ENCODE measurements at places on chromosomes 7 and 10. TPM values are rescaled to one million over a fixed set of nuclear protein-coding genes. Genes with fewer than 3 reads are reported as not detected.
A peak's percentile ranks its signal among the peaks of the same experiment; 100 is the strongest.

The OIT3 gene
- total RNA-seq, result 0.09 TPM

The CNPY1 gene
- not detected for total RNA-seq

The EZH2 gene
- total RNA-seq, result 13.8 TPM

DNA sequence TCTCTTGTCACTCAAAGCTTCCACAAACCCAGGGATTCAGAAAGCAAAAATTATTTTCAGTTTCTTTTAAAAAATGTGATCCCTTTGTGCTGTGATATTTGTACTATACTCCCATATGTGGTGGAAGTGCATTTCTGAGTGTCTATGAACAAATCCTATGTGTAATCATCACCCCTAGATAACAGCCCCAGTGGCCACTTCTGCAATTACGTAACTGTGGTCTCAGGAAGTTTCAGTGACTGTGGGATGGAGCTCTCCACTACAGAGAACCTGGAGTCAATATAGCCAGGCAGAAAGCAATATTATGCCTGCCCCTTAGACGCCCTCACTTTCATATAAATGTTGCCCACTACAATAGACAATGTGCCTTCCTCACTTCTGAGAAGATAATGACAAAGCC is 1101.7 kb upstream of the GHITM start:
- no peak overlapping the region for H3K4me3 ChIP-seq
- H3K36me3 ChIP-seq, result no peaks in the 10 kb centered on the region
- no peak overlapping the region for H3K27ac ChIP-seq
- H3K4me1 ChIP-seq, result no peaks in the 10 kb centered on the region

GRCh38 chr7:98488167-98488566 is 87.3 kb upstream of the BAIAP2L1 start:
- no peaks in the 10 kb centered on the region for H3K36me3 ChIP-seq
- no peaks in the 10 kb centered on the region for H3K4me1 ChIP-seq
- no peaks in the 10 kb centered on the region for H3K27me3 ChIP-seq
- no peak overlapping the region for H3K4me3 ChIP-seq
- no peak for DNase-seq
- no peak overlapping the region for H3K27ac ChIP-seq

GRCh38 chr10:117004227-117005025 is 561 bp downstream of the SHTN1 start:
- peak; percentile 28 for DNase-seq
- no peaks in the 10 kb centered on the region for H3K36me3 ChIP-seq
- peak overlapping the region; percentile 56 for H3K27ac ChIP-seq
- H3K4me3 ChIP-seq, result peak overlapping the region; percentile 82

- H3K4me1 ChIP-seq, result no peaks in the 10 kb centered on the region
- H3K4me3 ChIP-seq, result no peak overlapping the region
- no peaks in the 10 kb centered on the region for H3K36me3 ChIP-seq
- no peaks in the 10 kb centered on the region for H3K27me3 ChIP-seq
- DNase-seq, result peak; percentile 29
Measured at GRCh38 chr10:43961523-43962345, 313.1 kb upstream of the ZNF32 start.

DNA sequence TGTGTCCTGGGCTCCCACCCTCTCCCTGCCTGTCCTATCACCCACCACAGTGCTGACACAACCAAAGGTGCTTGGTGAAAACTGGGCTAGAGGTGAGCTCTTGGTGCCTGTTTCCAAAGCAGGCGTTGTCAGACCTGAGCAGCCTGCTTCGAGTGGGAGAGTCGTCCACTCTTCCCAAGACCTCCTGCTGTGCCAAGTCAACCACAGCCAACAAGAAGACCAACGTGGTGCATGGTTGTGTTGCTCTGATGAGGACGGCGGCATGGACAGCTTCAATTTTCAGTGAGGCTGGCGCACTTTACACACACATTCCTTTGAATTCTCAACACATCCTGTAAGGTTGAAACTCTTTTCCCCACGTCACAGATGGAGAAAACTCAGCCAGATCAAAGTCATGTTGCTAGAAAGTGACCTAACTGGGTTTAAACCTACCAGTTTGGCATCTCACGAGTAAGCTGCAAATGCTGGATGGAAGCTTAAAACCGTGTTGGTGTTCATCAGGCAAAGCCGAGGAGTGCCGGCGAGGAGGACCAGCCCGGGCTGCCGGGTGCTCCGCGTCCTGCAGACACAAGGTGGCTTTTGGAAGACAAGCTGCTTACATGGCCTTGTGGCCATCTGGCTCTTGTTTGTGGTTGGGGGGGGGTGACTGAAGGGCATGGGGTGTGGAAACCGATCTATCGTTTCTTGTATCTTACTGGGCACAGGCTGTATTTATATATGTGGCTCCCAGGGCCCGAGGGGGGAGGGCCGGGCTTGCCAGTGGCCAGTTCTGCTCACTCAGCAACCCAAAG is 39.3 kb downstream of the INSIG1 start:
- no peak overlapping the region for H3K27ac ChIP-seq
- peaks cover 3% of the 10 kb centered on the region for H3K27me3 ChIP-seq
- no peaks in the 10 kb centered on the region for H3K4me1 ChIP-seq
- DNase-seq, result no peak

DNA sequence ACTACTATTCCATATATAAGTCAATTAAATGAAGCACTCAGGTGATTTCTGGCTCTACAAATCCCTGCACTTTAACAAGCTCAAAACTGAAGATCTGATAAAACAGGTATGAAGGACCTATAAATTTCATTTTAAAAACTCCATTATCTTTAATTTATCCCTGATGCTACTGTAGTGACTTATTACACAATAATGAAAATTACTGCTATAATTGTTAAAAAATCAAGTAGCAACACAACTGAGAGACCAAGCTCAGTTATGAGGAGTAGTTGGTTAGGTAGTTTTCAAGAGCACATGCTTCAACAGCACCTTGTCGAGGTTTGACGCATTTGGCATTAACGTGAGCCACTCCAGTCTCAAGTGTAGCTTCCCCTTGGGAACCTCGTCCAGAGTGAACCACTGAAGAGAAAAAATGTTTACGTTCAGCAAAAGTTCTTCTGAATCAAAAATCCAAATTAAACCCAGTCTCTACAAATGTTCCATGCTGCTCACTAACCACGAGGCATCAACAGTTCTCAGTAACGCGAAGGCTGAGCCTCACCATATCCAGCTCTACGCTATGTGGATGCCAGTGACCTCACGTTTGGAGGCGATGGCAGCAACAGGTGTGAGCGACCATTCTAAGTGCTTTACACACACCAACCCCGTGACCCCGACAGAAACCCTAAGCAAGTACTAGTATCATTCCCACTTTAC is 55.3 kb upstream of the NCAPG2 start:
- H3K27ac ChIP-seq, result no peak overlapping the region
- peaks cover 37% of the 10 kb centered on the region for H3K36me3 ChIP-seq
- DNase-seq, result no peak
- no peaks in the 10 kb centered on the region for H3K27me3 ChIP-seq

DNA sequence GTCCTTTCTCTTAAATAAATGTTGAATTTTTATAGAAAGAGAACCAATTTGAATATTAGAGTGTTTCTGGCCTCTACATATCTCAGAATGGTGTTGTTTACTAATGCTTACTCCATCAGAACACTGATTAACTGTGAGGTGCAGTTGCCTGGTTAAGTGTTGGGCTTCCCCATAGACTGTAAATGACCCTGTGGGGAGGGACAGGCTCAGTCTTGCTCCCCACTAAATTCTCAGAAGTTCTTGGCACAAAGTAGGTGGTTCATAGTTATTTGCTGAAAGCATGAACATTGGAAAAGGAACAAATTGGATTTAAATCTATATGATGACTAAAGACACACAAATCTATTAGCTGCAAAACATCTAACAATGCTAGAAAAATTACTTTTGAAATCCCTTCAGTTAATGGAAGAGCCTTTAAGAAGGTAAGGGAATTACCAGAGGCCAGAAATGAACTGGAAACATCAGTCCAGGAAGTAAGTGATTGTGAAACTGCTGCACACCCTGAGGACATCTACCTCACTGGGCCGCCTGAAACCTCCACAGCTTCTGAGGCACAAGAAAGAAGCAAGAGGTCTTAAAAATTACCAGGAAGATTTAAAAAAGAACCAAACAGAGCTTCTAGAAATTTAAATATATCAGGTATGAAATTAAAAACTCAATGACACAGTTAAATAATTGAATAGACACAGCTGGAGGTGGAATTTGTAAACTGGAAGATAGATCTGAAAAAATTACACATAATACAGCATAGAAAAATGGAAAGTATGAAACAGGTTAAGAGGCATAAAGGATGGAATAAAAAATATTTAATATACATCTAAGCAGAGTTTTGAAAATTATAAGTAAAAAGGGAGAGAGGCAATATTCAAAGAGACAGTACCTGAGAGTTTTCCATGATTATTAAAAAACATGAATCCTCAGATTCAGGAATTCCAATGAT is 17.8 kb upstream of the COMTD1 start:
- H3K27me3 ChIP-seq, result no peaks in the 10 kb centered on the region
- no peak overlapping the region for H3K27ac ChIP-seq
- no peak overlapping the region for H3K4me3 ChIP-seq
- H3K36me3 ChIP-seq, result no peaks in the 10 kb centered on the region

DNA sequence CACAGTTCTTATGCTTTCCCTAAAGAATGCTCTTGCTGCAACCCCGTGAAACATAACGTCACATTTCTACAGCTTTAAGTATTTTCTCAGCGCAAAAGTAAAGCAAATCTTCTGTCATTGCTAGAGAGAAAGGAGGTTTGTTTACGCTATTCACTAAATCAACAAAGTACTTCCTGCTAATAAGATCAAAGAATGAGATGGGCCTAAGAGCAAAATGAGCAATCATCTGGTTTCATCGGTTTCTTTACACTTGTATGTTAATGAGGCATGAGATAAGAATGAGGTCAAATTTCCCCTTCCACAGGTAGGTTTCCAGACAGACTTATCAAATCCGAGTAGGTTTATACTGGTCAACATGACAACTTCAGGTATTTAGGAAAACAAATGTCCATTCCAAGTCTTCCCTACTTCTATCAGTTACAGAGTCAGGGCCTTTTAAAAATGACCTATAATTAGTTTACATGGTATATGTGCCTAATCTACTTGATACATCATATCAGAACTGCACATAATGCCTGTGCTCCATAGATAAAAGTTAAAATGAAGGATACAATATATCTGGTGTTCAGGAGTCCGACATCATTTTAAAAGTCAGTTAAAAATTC is 8.4 kb downstream of the USP6NL start:
- H3K27ac ChIP-seq, result no peak overlapping the region
- no peak overlapping the region for H3K4me3 ChIP-seq

DNA sequence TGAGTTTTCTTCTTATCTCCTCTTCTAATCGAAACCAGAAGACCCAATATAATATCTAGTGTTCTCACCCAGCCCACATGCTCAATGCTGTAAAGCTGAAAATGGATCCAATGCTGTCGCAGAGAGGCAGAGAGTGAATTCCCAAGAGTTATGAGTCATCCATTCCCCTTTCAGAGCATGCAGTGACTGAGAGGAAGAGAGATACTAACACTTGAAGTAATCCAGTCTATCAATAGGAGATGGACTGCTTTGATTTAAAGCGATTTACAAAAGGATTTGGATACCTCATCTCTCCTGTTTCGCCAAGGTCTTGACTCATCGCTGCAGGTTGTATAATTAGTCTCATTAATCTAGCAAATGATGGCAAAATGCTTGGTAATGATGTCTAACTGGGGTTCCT is 41.5 kb upstream of the PRKCQ start:
- H3K36me3 ChIP-seq, result no peaks in the 10 kb centered on the region
- H3K27ac ChIP-seq, result no peak overlapping the region
- H3K4me3 ChIP-seq, result no peak overlapping the region
- peak; percentile 23 for DNase-seq

DNA sequence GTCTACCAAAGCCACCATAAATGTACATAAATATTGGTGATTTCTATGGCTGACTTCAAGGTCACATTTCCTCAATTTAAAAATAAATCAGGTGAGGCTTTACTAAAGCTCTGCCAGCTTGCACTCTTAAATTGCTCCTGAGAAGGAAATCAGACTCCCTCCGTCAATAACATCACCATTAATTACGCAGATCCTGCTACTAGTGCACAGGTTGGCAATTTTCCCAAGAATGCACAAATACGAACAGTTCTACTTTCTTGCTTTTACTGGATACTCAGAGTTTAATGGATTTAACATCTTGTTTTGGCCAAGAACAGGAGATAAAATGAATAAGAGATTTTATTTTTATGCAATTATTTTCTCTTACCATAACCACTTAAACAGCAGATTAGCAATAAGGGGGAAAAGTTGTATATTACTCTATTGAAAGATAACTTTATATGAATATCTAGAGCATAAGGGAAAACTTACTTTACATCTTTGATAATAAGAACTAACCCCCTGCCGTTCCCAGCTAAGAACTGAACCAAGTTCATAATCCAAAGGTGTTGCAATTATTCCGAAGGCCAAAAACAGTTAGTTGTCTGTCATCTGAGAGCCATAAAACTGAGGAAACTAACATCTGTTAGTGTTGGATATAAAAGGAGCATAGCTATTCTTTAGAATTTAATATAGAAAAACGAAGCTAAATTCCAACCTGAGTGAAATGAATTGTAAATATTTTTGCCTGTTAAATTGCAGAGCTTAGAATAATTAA is 140.5 kb downstream of the TWIST1 start:
- peak; percentile 15 for DNase-seq
- peaks cover 27% of the 10 kb centered on the region for H3K4me1 ChIP-seq
- H3K27ac ChIP-seq, result no peak overlapping the region
- H3K36me3 ChIP-seq, result no peaks in the 10 kb centered on the region
